ENCODE measurements at places on chromosomes 11 and 22. TPM values are rescaled to one million over a fixed set of nuclear protein-coding genes. Genes with fewer than 3 reads are reported as not detected.

GRCh38 chr11:99814021-99814420 is 793.3 kb downstream of the CNTN5 start:
- DNase-seq = no peak

GRCh38 chr22:46067159-46068111 is 82.9 kb upstream of the PPARA start:
- DNase-seq = no peak

GRCh38 chr22:38412435-38413084 is 42.4 kb downstream of the KCNJ4 start:
- DNase-seq = no peak

- DNase-seq = no peak
Measured at GRCh38 chr11:35160246-35160824, 21.4 kb downstream of the CD44 start.

DNA sequence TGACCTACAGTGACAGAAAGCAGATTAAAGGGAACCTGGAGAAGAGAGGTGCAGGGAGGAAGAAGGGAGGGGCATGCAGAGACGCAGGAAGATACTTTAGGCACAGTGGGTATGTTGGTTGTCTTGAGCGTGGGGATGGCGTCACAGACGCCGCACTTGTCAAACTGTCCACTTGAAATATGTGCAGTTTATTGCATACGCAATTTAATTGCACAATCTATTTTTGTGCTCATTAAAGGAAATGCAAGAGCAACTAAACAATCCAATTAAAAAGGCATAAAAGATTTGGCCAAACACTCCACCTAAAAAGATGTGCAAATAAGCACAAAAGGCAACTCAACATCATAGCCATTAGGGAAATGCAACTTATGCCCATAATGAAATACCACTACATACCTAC is 16.8 kb downstream of the GNB1L start:
- DNase-seq = peak; percentile 36

DNA sequence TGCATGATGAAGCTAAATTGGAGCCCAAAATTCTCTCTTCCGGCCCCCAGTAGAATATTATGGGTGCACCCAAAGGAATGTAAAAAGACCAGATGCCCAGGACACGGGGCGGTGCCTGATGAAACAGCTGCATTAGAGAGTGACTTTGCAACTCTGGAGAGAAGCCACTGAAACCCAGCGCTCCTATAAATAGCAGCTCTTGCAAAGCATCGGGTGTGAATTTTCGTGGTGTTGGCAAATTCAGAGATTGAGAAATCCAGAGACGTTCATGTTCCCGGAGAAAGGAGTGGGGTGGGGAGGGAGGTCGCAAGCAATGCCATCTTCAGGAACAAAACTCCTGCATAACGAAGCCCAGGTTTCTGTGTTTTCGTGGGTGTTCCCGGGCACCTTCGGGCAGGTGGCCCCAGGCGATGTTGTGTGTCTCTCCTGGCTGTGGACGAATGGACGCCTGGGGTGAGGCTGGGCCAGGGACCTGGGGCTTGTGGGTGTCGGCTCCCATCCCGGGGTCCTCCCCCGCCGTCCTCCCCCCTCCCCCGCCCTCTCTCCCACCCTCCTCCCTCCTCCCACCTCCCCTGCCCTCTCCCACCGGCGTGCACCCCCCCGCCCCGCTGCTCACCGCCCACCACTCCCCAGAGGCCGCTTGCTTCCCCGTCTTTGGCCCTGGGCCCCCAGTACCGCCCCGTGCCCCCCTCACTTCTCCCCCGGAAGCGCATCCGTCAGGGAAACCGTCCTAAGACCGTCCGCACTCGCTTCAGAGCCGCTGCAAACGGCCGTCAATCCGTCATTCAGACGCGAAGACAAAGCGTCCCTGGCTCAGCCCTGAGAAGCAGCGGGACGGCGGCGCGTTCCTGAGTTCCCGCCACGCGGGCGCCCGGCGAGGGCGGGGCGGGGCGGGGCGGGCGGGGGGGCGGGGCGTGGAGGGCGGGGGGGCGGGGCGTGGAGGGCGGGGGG is 26.7 kb upstream of the TOLLIP start:
- peak; percentile 88 for DNase-seq

DNA sequence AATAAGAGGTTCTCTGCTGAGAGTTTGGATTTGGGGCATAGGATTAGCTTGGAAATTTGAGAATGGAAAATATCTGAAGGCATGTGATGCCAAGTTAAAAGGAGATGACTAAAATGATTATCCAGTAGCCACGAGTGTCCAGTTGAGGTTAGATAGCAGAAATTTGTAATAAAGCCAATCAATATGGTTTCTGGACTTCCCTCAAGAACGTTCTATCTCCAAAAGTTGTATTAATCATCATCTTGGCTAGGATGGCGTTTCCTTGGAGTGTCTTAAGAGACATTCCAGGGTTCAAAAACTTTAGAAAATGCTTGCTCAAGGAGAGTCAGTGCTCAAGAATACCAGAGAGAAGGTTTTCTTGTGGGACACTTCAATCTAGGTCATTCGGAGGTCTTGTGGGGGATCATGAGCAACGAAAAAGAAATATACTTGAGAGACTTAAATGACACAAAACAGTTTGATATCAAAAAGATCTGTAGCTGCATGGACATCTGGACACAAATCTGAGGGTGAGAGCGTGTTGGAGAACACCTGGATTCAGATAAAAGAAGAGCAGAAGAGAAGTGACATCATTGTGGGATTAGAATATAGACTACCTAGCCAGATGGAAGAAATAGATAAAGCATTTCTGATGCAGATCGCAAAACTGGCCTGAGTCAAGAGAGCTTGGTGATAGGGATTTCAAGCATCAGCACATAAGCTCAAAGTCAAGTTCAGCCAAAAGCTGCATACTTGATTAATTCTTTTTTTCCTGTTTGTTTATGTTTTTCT is 97.7 kb downstream of the ARFGAP2 start:
- DNase-seq = no peak

- DNase-seq = no peak
Measured at GRCh38 chr11:61198948-61199523, 4.3 kb upstream of the PGA3 start.

DNA sequence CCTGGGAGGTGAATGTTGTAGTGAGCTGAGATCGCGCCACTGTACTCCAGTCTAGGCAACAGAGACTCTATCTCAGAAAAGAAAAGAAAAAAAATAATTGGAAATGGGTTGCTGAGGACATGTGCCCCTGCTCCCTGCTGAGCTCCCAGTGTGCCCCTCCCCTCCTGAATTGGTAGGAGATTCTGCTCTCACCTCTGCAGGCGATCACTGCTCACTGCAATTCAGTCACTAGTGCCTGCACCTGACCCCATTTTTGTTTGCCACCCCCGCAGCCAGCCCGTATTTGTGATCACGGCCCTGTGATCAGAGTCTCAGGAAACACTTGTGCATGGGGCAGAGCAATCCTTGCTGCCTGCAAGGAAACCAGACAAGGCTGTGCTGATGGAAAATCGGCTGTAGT is 16.3 kb upstream of the SEC14L3 start:
- DNase-seq = no peak

GRCh38 chr11:1779034-1779805 is 15.5 kb upstream of the CTSD start:
- DNase-seq = no peak

DNA sequence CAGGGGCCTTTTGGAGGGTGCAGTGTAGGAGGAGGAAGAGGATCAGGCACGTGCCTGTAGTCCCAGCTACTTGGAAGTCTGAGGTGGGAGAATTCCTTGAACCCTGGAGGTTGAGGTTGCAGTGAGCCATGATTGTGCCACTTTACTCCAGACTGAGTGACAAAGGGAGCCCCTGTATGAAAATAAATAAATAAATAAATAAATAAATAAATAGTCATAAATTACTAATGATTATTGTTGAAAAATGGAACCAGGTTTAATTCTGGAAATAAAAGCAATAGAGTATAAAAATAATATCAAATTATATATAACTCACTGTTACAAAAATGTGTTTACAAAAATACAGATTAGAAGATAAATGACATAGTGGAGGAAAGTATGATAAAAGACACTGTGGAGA is 37.9 kb downstream of the GRIA4 start:
- no peak for DNase-seq

- DNase-seq = no peak
Measured at GRCh38 chr11:131902421-131902820, 532.0 kb downstream of the NTM start.

MMP13 gene
- polyA plus RNA-seq = not detected

DNA sequence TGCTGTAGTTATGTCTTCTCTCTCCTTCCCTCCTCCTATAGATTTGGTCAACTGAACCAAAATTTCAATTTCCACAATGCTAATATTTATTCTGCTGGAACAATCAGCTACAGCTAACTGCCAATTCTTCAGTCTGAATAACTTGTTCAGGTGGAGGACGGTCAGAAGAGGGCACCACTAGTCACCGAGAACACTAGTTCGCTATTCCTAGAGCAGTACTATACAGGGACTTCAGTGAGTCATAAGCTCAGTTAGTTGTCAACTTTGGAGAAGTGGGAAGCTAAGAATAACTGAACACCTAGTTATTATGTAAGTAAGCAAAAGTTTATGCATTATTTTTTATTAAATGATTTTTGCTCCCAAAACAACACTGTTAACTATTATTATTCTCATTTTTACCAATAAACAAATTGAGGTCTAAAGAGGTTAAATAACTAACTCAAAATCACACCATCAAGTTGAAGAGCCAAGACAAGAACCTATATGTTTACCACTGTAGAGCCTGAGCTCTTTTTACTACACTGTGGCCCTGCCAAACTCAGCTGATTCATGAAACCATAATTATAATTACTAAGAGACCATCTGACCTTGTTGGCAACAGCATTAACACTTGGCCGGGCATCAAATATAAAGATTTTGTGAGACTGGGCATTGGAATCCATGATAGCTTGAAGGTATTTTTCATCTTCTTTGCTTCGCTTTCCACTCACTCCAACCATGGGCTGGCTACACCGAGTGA is 59.0 kb downstream of the CEP57 start:
- DNase-seq = peak; percentile 42

PPP6R2 gene
- polyA plus RNA-seq = 32.0 TPM

- no peak for DNase-seq
Measured at GRCh38 chr22:42957958-42958357, 57.0 kb downstream of the PACSIN2 start.

FXYD6 gene
- 516 TPM for polyA plus RNA-seq

PGA4 gene
- polyA plus RNA-seq = 0.66 TPM

CLMP gene
- 17.6 TPM for polyA plus RNA-seq

- DNase-seq = no peak
Measured at GRCh38 chr11:129144256-129144655, 47.9 kb downstream of the ARHGAP32 start.

TSGA10IP gene
- polyA plus RNA-seq = not detected

C11orf91 gene
- polyA plus RNA-seq = not detected

DNA sequence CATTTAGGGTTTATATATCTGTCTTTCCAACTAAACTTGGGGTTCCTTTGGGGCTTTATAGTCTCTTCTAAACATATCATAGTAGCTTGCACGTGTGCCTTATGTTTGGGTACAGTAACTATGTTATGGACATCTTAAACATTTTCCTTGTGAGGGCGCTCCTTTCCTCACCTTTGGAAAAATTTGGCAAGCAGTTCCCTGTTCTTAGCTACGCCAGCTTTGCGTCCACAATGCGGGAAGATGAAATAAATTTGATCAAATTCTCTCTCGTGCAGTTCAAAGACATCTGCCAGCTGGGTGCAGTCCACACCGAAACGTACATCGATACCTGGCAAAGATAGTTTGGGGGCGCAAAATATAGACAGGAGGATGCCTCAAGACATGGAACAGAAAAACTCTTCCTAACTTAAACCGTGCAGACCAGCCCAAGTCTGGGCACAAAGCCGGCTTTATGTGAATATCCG is 548 bp downstream of the FDXACB1 start:
- DNase-seq = no peak

GRCh38 chr22:37674951-37675929 is at the start of gene LGALS1:
Gene LGALS1, plus strand, starts transcription at chr22:37675636. Its CDS starts 67 bp downstream, at chr22:37675703.
- DNase-seq = peak; percentile 86

- DNase-seq = no peak
Measured at GRCh38 chr22:40433416-40434090, 63.2 kb downstream of the SGSM3 start.

DNA sequence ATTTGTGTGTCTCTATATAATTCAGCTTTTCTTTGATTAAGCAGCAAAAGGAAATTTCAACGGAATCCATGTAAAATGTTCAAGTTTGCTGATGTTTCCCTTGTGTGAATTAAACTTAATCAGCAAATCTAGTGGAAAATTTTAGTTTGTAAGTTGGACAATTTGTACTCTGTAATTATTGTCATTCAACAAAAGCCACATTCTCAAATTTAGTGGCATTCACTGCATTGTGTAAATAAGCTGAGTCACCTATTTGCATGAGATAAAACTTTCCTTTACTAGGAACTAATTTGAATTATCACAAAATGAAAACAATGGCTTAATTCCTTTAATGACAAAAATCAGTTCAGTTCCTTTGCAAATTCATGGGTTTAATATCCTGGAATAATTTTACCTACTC is 784.2 kb upstream of the CCDC179 start:
- no peak for DNase-seq

OR52N4 gene
- not detected for polyA plus RNA-seq

SLC5A4 gene
- polyA plus RNA-seq = not detected

DNA sequence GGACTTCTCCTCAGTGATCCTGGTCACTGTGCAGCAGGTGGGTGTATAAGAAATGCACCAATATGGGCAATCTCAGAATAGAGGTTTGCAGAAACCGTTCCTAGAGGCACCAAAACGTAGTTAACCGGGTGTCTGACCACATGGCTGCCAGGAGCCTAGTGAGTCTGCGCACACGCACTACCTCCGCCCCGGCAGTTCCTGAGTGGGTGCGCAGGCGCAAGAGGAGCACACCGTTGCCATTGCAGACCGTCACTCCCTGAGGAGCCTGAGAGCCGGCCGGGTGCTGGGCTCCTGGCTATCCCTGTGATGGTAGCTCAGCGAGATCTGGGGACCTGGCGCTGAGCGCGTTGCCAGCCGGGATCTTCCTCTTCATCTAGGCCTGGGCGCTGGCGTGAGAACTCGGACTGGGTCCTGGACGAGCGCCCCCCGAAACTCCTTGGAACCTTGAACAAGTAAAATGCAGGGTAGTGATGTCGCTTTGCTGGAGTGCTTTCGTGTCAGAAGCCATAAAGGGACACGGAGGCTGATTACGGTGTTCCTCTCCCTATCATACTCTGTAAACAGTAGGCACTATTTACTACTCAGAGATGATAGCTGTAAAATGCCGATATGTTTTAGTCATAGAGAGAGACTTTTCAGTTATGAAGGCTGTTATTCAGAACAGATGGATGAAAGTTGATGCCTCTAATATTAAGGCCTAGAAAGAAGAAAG is at the start of gene MS4A13:
Gene MS4A13, plus strand, starts transcription at position 249 of the 712 bp plus-strand sequence. CDS start 2,692 bp downstream, outside the sequence.
- DNase-seq = no peak

Measured in brain (organoid and tissue), 16 donors.